ENCODE measurements at places on chromosomes 1 and 21. TPM values are rescaled to one million over a fixed set of nuclear protein-coding genes. Genes with fewer than 3 reads are reported as not detected.
A peak's percentile ranks its signal among the peaks of the same experiment; 100 is the strongest.

- H3K4me1 ChIP-seq = no peaks in the 10 kb centered on the region
- no peaks in the 10 kb centered on the region for H3K36me3 ChIP-seq
- no peak overlapping the region for H3K4me3 ChIP-seq
- no peak overlapping the region for H3K27ac ChIP-seq
- DNase-seq = no peak
Measured at GRCh38 chr1:175841738-175842187, 98.4 kb upstream of the TNR start.

GRCh38 chr1:6261615-6261995, 707 bp upstream of the GPR153 start:
- H3K36me3 ChIP-seq = no peaks in the 10 kb centered on the region
- DNase-seq = no peak
- peak overlapping the region; percentile 65 for H3K4me3 ChIP-seq
- H3K27me3 ChIP-seq = peaks cover 13% of the 10 kb centered on the region

DNA sequence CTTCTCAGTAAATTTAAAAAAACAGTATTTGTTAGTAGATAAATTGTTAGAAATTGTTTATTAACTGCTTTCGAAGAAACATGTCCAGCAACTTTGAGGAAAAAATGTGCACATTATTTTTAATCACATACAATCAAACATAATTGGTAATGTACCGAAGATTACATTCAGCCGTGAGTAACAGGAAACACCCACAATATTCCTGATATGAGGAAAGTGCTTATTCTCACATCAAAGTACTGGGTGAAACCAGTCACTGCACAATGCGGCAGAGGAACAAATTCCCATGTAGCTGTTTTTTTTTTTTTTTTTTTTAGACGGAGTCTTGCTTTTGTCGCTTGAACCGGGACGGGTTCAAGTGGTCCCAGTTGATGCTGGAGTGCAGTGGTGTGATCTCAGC, 9.7 kb downstream of the ACBD3 start:
- no peak overlapping the region for H3K4me3 ChIP-seq
- peaks cover 23% of the 10 kb centered on the region for H3K36me3 ChIP-seq

GRCh38 chr1:77583483-77583882, 99.0 kb downstream of the ZZZ3 start:
- H3K36me3 ChIP-seq = peaks cover 31% of the 10 kb centered on the region
- H3K4me3 ChIP-seq = no peak overlapping the region
- H3K4me1 ChIP-seq = no peaks in the 10 kb centered on the region
- DNase-seq = no peak

The ENSA gene
- 214 TPM for total RNA-seq

- DNase-seq = no peak
- no peaks in the 10 kb centered on the region for H3K4me1 ChIP-seq
- no peak within 1 kb of the TSS for H3K4me3 ChIP-seq
- peaks cover 31% of the 10 kb centered on the region for H3K27me3 ChIP-seq
- no peak within 1 kb of the TSS for H3K27ac ChIP-seq
Measured at GRCh38 chr1:205356440-205357139, at the start of gene KLHDC8A. Gene KLHDC8A, minus strand, starts transcription at chr1:205356922. Its CDS starts 13,318 bp downstream, at chr1:205343604.

GRCh38 chr1:85199667-85200462, 951 bp downstream of the SYDE2 start:
- H3K36me3 ChIP-seq = peaks cover 2% of the 10 kb centered on the region
- peaks cover 4% of the 10 kb centered on the region for H3K27me3 ChIP-seq
- H3K4me1 ChIP-seq = peaks cover 25% of the 10 kb centered on the region
- no peak for DNase-seq

DNA sequence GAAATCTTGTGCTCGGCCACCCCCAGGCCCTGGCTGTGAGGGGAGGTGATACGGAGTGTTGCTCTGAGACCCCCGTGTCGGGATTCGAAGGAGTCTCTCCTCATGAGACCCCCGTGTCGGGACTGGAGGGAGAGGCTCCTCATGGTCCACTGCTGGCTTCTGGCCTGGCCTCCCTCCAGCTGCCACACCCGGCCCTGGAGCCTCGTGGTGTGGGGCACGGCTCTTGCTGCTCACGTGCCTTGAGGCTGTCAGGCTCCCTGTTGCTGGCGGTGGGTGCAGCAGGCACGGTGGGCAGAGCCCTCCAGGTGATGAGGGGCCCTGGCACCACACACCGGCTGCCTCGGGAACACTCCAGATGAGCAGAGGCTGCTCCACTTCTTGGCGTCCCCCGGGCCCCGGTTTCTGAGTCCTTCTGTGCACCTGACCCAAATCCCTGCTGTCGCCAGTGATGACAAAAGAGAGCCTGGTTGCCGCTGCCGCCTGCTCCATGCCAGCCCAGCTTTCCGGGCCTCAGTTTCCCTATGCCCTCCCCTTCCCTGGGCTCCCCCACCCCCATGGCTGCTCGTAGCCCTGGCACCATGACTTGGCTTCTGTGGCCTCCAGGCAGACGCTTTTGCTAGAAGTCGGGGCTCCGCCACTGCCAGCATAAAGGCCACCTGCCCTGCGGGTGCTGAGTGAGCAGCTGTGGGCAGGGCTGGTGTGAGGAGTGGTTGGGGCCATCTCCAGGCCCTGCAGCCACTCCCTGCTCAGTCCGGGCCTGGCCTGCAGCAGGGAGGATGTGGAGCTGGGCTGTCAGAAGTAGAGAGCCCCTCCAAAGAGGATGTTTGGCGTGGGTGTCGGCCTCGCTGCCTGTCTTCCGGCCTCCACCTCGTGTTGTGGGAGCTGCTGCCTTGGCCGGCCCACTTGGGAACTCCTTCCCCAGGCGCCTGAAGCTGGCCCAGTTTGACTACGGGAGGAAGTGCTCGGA, 11.8 kb downstream of the TMEM240 start:
- DNase-seq = no peak
- H3K36me3 ChIP-seq = peaks cover 50% of the 10 kb centered on the region
- H3K27me3 ChIP-seq = no peaks in the 10 kb centered on the region
- no peak overlapping the region for H3K4me3 ChIP-seq

- no peak for DNase-seq
- H3K27me3 ChIP-seq = no peaks in the 10 kb centered on the region
Measured at GRCh38 chr1:209896346-209896745, 41.7 kb upstream of the SYT14 start.

GRCh38 chr21:36183144-36183795, 26.6 kb downstream of the DOP1B start:
- peaks cover 35% of the 10 kb centered on the region for H3K36me3 ChIP-seq
- no peaks in the 10 kb centered on the region for H3K27me3 ChIP-seq
- H3K4me3 ChIP-seq = no peak overlapping the region
- peaks cover 17% of the 10 kb centered on the region for H3K4me1 ChIP-seq
- H3K27ac ChIP-seq = no peak overlapping the region
- DNase-seq = no peak

The SPRR4 gene
- total RNA-seq = not detected

The DIRAS3 gene
- not detected for total RNA-seq

GRCh38 chr1:193264313-193265065, 78.1 kb upstream of the B3GALT2 start:
- H3K27ac ChIP-seq = no peak overlapping the region
- no peak overlapping the region for H3K4me3 ChIP-seq
- H3K27me3 ChIP-seq = no peaks in the 10 kb centered on the region
- no peak for DNase-seq

DNA sequence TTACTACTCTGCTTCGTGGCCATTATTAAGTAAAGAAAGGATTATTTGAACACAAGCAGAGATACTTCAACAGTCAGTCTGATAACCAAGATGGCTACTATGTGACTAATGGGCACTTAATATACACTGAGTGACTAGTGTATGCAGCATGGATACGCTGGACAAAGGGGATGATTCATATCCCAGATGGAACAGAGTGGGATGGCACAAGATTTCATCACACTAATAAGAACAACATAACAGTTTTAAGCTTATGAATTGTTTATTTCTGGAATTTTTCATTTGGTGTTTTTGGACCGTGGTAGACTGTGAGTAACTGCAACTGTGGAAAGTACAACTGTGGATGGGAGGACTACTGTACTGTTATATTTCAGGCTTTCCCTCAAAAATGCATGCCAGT, 9.4 kb downstream of the ZCCHC17 start:
- H3K36me3 ChIP-seq = peaks cover 7% of the 10 kb centered on the region
- no peak overlapping the region for H3K4me3 ChIP-seq
- no peak overlapping the region for H3K27ac ChIP-seq

DNA sequence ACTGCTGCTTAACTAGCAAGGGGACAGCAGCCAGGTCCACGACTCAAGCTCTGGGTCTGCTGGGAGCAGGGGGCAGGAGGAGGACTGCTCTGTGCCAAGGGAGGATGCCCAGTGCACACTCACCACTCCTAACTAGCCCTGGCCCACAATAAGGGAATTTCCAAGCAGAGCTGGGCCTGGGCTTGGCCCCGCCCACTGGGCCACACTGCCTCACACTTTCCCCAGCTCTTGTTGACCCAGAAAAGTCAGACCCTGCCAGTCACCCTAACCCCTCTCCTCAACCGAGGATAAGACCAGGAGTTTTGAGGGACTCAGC, 18.7 kb downstream of the SLC9A1 start:
- H3K27me3 ChIP-seq = no peaks in the 10 kb centered on the region
- peak overlapping the region; percentile 82 for H3K4me3 ChIP-seq
- H3K36me3 ChIP-seq = peaks cover 15% of the 10 kb centered on the region
- peak overlapping the region; percentile 99 for H3K27ac ChIP-seq

The OR6K3 gene
- total RNA-seq = not detected

The ELAPOR1 gene
- 1.9 TPM for total RNA-seq

GRCh38 chr21:36976228-36976861, 9.9 kb upstream of the HLCS start:
- H3K27ac ChIP-seq = peak overlapping the region; percentile 32
- H3K27me3 ChIP-seq = peaks cover 2% of the 10 kb centered on the region
- H3K36me3 ChIP-seq = no peaks in the 10 kb centered on the region

GRCh38 chr1:63592536-63593302, 492 bp upstream of the PGM1 start:
- H3K27me3 ChIP-seq = no peaks in the 10 kb centered on the region
- H3K4me1 ChIP-seq = peaks cover 37% of the 10 kb centered on the region
- peak overlapping the region; percentile 98 for H3K4me3 ChIP-seq
- no peak for DNase-seq
- H3K27ac ChIP-seq = peak overlapping the region; percentile 98

The ARPC5 gene
- 271 TPM for total RNA-seq

DNA sequence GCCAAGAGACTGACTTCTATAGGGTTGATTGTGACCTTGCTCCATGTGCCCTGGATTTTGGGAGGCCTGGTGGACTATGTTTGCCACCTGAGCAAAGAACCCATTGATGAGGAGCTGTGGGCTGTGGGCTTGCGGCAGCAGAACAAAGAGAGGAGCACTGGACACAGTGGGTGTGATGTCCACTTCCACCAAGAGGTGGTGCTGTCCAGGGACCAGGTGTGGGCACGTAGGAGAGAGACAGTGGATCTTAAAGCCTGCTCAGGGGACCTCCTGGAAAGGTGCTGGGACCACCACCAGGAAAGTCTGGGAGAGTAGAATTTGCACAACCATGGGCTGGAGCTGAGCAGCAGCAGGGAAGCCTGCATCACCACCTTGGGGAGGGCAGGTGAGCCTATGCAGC, 106.7 kb upstream of the ETS2 start:
- no peaks in the 10 kb centered on the region for H3K36me3 ChIP-seq
- H3K4me3 ChIP-seq = no peak overlapping the region
- no peaks in the 10 kb centered on the region for H3K4me1 ChIP-seq
- H3K27ac ChIP-seq = no peak overlapping the region

The SSU72 gene
- 123 TPM for total RNA-seq

The CDK18 gene
- 4.5 TPM for total RNA-seq

The CNR2 gene
- 3.4 TPM for total RNA-seq

DNA sequence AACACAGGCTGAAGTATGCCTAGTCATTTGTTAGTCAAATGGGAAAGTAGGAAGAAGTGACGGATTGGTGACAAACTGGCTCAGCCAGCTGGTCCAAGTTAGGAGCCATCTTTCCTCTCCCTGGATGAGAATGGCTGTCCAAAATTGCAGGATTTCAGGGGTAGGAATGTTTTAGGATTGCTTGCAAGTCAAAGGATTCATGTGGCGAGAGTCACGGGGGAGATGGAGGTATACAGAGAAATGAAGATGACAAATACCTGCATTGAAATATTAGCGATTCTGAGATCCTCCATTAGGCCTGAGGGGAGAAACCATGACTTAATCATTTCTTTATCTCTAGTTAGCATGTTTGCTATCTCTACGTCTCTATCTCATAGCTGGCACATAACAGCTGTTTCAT, 41.8 kb upstream of the PIGC start:
- H3K27me3 ChIP-seq = peaks cover 29% of the 10 kb centered on the region
- no peak overlapping the region for H3K27ac ChIP-seq
- peaks cover 22% of the 10 kb centered on the region for H3K4me1 ChIP-seq

DNA sequence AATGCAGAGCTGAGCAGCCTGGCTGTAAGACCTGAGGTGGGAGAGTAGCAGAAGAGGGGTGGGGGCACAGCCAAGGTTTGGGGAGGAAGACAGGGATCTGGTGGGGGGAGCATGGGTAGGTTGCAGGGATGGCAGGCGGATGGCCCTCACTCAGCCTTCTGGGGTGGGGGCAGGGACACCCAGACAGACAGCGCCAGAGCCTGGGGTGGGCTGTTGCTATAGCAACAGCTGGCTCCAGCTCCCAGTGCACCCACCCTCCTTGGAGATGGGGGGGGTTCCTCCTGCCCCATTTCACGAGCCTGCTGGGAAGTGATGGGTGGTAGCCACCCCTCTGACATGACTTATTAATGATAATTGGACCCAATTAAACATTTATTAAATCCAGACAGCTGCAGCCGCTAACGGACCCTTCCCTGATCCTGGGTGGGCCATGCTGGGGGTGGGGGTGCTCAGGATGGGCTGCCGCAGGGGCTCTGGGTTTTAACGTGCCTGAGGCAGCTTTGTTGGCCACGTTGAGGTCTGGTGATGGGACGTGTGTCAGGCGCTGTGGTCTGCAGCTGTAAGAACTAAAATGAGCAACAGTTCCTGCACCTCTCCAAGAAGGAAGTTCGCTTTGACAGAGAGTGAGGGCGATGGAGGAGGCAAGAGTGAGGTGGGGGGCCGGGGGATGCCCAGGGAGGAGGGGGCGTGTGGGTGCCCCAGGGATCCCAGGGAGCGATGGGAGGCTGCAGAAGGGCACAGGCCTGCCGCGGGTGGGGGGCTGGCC, 19.4 kb downstream of the AGRN start:
- peaks cover 5% of the 10 kb centered on the region for H3K36me3 ChIP-seq
- peaks cover 2% of the 10 kb centered on the region for H3K27me3 ChIP-seq
- peak overlapping the region; percentile 49 for H3K4me3 ChIP-seq
- peak overlapping the region; percentile 58 for H3K27ac ChIP-seq
- peak; percentile 52 for DNase-seq

DNA sequence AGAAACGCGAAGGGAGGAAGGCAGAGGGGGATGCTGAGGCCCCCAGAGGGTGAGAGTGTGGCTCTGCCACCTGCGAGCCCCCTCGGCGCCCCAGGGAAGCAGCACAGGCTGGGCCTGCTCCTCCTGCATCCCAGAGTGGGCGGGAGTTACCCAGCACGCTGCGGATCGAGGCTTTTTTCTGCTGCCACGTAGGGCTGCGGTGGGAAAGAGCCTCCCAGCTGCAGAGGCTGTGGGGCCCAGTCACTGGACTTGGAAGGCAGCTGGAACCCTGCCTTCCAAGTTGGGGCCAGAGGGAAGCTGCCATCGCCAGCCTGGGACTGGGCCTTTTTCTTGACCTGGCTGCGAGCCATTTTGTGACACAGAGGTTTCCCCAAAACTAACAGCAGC, 2.3 kb upstream of the GRIK3 start:
- DNase-seq = no peak
- no peak overlapping the region for H3K4me3 ChIP-seq
- peaks cover 73% of the 10 kb centered on the region for H3K27me3 ChIP-seq
- no peak overlapping the region for H3K27ac ChIP-seq
- H3K4me1 ChIP-seq = peaks cover 6% of the 10 kb centered on the region

GRCh38 chr1:214496126-214496525, 55.3 kb downstream of the PTPN14 start:
- no peak for DNase-seq
- no peak overlapping the region for H3K4me3 ChIP-seq
- H3K4me1 ChIP-seq = no peaks in the 10 kb centered on the region

The SPATA21 gene
- not detected for total RNA-seq
